Stimulated activated CD4-positive, alpha-beta T cell treated with anti-CD3 and anti-CD28 coated beads, Interleukin-15, amount 100 ng/mL, for 1 hour (primary cell): ENCODE measurements at places on chromosomes 4 and X.

GRCh38 chrX:103464072-103464773 is 55.1 kb downstream of the RAB40A start:
- no peak for DNase-seq

GRCh38 chr4:26455571-26455970 is 34.7 kb downstream of the CCKAR start:
- DNase-seq: no peak

GRCh38 chrX:27622883-27623282 is 32.7 kb downstream of the DCAF8L2 start:
- no peak for DNase-seq

- DNase-seq: no peak
Observed at GRCh38 chr4:182831376-182831775, 85.8 kb downstream of the DCTD start.

DNA sequence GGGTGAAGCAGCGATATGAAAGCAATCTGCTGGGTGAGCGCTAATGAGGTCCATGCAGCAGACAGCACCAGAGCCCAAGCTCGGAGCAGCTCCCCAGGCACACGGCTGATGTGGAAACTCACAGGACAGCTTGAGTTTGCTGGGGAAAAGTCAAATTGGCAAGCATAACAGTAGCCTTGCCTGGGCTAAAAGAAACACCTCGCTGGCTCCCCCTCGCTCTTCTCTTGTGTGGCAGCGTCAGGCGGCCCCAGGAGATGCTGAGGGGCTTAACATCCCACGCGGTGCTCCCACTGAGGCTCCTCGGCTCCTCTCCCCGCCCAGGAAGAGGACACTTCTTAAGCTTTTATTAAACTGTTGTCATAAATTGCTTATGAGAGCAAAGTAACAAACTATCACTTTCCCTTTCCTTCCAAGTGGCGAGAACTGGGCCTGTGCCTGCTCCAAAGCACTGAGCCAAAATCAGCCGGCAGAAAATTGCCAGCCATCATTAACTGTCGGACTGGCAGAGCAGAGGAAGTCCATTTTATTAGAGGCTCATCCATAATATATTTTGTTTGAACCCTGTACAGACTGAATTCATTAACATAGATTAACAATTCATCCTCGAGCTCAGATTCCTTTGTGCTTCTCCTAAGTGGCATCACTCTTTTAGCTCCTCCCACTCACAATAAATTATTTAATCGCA is 111.4 kb downstream of the TSPAN5 start:
- no peak for DNase-seq

DNA sequence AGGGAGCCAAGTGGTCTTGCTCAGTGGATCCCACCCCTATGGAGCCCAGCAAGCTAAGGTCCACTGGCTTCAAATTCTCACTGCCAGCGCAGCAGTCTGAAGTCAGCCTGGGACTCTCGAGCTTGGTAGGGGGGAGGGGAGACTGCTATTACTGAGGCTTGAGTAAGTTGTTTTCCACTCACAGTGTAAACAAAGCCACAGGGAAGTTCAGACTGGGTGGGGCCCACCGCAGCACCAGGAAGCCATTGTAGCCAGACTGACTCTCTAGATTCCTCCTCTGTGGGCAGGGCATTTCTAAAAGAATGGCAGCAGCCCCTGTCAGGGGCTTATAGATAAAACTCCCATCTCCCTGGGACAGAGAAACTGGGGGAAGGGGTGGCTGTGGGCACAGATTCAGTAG is 721.0 kb upstream of the NDST4 start:
- DNase-seq: no peak

- no peak for DNase-seq
Observed at GRCh38 chr4:54570822-54571221, 86.9 kb upstream of the KIT start.

DNA sequence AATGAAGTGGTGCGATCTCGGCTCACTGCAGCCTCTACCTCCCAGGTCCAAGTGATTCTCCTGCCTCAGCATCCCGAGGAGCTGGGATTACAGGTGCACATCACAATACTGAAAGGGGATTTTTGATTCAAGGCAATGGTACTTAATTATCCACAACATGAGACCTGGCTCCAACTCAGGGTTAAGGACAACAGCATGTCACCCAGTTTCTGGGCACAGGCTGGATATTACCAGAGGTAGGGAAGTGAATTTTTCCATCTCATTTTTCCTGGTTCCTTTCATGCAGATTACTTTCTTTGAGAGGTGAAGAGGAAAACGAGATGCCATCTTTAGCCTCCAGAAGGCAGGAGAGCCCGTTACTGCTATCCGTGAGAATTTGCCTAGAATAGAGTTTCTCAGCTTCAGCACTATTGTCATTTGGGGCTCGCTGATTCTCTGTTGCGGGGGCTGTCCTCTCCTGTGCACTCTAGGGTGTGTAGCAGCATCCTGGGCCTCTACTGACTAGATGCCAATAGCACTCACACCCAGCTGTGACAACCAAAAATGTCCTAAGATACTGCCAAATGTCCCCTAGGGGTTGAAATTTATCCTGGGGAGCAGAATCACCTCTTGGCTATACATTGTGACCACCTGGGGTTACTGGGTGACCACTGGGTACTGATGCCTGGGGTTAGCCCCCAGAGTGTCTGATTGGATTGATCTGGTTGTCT is 121.8 kb upstream of the NDP start:
- DNase-seq: no peak

DNA sequence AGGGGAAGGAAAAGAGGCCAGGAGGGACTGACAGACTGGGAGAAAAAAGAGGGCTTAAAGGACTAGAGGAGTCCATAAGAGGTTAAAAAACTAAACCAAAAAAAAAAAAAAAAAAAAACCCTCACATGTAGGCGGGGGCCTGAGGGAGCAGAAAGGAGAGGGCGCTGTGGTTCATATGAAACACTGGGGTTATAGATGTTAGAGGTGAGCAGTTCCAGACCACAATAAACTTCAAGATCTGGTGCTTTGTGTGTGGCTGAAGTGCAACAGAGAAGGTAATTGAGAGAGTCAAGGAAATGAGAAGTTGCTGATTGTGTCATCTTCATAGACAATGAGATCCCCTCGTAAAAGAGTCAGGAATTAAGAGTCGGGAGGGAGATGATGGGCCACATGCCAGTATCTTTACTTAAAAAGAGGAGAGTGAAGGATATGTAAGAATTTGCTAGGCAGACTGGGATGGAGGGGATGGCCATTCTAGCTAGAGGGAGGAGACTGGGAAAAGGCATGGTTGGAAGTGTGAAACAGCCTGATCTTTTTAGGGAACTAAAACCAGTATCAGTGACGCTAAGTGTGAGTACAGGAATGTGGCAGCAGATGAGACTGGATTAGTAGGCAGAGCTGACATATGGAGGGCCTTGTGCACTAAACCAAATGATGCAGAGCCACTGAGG is 18.4 kb upstream of the OGT start:
- DNase-seq: no peak

DNA sequence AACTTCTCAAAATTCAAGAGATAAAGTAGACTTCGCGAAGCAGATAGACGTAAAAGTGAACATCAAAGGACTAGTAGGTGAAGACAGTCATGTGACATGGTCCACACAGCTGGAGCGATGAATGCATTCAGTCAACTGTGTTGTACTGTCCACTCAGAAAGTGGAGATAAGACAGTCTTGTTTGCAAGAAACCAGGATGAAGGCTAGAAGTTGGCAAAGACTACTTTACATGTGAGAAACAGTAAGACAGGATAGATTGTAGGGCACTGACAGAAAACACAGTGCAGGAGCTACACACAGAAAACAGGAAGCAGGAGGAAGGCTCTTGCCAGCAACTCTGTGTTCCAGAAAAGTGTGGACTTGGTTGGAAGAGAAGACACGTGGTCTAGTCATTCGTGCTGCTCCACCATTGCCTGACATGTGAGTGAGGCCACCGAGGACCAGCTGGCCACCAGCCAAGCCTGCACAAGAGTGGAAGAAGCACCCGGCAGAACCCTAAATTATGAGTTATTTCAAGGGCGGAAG is 78.9 kb downstream of the FAT1 start:
- no peak for DNase-seq

- DNase-seq: no peak
Observed at GRCh38 chr4:140858897-140859296, 102.7 kb upstream of the TBC1D9 start.

GRCh38 chrX:84717343-84717742 is 215.1 kb upstream of the HDX start:
- no peak for DNase-seq

DNA sequence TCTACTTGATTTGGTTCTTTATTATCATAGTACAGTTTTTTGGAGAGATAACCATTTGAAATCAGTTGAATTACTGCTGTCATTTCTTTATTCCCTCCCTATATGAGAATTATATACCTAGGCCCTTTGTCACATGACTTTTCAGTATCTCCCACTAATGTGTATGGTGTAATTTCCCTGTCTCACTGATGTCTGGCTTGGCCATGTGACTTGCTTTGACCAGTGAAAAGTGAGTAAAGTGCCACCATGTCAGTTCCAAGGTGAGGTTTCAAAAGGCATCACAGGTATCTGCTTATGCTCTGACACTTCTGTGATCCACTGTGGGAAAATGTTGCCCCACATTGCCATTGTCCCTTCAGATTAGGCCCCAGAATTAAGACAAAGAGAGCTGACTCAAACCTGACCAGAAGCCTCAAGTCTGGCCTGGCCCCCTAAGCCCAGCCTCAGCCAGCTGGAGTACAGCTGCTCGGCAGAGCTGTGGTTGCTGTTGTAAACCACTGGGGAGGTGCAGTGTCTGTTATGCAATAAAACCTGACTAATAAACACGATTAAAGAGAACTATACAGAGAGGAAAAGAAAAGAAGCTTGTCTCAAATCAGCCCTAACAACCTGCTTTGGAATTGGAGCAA is 27.5 kb downstream of the SETD7 start:
- no peak for DNase-seq

DNA sequence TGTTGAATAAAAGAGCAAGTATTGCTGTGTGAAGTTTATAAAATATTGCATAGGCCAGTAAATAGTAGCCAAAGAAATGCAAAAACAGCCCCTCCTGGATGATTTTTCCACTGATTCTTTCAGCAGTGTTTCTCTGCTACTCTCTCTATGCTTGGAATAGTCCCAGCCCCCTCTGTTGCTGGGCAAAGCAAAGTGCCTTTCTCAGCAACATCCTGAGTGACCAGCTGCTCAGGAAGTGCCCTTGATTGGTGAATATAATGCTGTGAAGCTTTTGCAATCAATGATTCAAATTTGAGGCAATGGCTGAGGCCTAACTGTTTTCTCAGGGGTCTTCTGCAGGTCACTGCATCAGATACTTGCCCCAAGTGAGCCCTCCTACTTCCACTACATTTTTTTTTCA is 656.7 kb downstream of the ZNF674 start:
- DNase-seq: no peak

DNA sequence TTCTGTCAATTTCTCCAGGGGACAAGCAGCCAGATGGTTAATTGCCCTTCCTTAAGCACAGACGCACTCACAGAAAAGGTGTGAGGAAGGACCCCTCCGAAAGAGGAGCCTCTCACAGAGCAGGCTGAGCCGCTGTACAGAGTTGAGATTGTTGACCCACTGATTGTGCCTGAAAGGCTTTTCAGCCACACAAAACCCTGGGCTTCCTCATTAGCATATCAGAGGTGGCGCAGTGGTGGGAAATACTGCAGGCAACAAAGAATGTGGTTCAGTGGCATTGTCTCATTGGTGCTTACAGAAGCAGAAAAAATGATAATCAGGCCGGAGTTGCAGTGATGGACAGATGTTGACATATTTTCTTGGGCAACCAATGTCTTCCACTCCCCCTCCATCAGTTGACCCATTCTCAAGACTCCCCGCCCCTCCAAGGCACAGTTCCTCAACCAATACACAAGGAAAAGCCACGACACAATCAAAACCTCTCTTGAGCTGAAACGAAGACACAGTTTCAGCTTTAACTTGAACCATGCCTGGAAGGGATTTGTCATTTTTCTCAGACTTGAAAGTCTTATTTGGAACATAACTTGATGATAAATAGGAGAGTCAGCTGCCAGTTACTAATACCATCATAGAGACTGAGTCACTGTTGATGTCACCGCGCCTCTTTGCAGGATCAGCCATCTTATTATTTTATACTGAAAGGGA is 53.1 kb downstream of the ATXN3L start:
- no peak for DNase-seq

DNA sequence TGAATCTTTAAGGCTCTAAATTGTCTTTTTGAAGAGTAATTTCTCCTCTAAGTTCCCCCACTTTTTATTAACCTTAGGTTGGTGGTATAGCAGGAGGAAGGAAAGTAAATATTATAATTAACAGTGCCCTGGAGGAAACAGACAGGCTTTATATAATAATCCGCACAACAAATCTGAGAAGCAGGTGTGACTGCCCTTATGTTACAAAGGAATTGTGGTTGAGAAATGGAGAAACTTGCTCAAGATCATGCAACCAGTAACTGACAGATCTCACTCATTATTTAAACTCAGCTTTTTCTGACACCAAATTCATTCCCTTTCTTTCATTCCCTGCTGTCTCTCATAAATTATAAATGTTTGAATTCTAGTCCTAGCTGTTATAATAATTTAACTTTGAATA is 282.0 kb downstream of the PPP3CA start:
- DNase-seq: no peak

- DNase-seq: no peak
Observed at GRCh38 chrX:56762707-56763555, 33.9 kb downstream of the NBDY start.

- DNase-seq: no peak
Observed at GRCh38 chr4:58590722-58591121, 1480.5 kb upstream of the IGFBP7 start.

- no peak for DNase-seq
Observed at GRCh38 chr4:182847576-182848450, 69.4 kb downstream of the DCTD start.

- DNase-seq: no peak
Observed at GRCh38 chr4:17490575-17491059, 21.3 kb downstream of the QDPR start.

DNA sequence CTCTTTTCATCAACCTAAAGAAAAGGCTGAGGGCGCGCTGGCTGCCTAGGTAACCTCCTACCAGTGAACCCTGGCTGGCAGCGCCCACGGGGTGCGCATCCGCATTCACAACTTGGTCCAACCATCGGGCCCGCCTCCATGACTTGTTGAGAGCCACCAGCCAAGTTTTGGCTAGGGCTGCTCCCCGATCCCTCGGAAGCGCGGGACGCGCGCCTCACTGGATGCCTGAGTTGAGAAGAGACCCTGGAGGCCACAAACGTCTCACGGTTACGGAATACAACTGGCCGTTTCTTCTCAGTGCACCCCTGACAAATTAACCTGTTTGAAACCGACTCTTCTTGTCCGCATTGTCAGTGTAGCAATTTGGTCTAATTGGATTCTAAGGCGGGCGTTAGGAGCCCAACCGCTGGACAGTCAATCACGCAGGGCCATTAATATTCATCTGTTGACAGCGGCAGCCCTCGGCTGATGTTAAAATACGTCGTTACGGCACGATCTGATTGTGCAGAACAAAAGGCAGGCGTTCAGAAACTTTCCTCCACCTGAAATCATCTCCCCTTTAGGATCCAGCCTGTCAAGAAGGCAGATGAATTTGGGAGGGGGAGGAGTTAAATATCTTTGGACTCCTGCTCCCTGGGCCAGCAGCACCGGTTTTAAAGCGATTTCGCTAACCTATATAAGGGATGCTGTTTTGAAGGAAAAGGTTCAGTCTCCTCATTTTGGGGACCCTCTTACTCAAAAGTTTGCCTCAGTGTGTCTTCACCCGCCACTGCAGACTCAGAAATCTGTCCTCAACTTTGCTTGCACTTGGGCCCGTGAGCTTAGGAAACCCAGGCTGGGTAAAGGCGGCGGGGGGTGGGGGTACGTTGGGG is 1.2 kb downstream of the GPC3 start:
- DNase-seq: no peak
